NCI-H774 (cell line): ENCODE measurements at places on chromosomes 12 and 14.

- DNase-seq = no peak
Observed at GRCh38 chr12:55694651-55695050, 13.1 kb downstream of the ITGA7 start.

- DNase-seq = no peak
Observed at GRCh38 chr14:24259282-24260025, 3.5 kb downstream of the TGM1 start.

DNA sequence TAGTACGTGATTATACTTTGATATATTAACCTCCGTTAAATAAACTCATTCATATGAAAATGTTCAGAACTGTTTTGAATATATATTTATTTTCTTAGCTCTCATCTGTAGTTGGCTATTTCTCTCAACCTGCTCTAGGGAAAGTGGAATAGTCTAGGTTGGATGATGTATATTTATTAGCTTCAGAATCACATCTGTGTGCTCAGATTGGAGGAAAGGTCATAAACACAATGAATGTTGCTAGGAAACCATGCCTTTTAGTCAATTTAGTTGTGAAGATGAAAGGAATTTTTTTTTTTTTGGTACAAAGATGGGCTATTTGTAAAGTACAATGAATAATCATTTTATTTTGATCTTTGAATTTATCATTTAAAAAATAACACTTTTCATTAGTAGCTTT lies 439.1 kb downstream of the FOXG1 start:
- no peak for DNase-seq

GRCh38 chr12:75526655-75527511 lies 15.5 kb upstream of the KRR1 start:
- DNase-seq = peak; percentile 58

DNA sequence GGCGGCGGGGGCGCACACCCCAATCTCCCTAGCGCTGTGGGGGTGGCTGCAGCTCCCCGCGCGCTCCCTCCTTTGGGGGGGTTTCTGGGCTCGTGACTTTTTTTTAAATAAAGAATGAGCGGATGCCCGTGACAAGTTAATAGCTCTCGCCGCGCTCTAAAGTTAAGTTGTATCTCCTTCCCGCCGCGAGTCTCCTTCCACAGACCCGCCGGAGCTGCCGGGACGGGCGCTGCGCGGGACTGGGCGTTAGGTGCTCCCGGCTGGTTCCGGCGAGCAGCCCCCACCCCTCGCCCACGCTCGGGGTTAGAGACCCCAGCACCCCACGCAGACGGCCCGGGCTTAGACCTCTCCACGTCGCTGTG lies 82.6 kb upstream of the HMGA2 start:
- no peak for DNase-seq

- no peak for DNase-seq
Observed at GRCh38 chr14:55427439-55427838, 13.0 kb downstream of the TBPL2 start.

GRCh38 chr14:41817626-41818025 lies 210.9 kb downstream of the LRFN5 start:
- DNase-seq = no peak

DNA sequence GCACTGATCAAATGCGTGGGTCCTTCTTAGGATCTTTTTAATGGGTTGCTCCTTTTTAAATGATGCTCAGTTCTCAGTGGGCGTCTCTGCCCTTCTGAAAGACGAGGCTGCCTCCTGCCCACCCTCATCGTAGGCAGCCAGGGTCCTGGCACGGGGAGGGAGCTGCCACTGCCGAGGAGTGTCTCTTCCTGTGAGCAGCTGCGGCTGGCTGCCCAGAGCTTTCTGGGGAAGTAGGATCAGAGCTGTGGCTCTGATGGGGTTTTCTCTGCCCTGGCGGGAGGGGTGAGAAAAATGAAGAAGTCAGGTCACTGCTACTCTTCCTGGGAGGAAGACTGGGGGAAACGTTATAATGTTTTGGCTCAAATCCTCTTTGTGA lies 31.1 kb upstream of the BEGAIN start:
- no peak for DNase-seq

DNA sequence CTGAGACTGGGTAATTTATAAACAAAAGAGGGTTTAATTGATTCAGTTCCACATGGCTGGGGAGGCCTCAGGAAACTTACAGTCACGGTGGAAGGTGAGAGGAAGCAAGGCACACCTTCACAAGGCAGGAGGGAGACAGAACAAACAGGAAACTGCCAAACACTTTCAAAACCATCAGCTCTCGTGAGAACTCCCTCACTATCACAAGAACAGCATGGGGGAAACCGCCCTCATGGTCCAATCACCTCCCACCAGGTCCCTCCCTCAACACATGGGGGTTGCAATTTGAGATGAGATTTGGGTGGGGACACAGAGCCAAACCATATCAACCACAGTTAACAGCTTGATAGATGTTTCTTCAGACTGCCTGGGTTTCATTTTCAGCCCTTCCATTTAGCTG lies 6.2 kb upstream of the GNPNAT1 start:
- no peak for DNase-seq
